KBM-7 (cell line): ENCODE measurements at places on chromosomes 7 and 10.

DNA sequence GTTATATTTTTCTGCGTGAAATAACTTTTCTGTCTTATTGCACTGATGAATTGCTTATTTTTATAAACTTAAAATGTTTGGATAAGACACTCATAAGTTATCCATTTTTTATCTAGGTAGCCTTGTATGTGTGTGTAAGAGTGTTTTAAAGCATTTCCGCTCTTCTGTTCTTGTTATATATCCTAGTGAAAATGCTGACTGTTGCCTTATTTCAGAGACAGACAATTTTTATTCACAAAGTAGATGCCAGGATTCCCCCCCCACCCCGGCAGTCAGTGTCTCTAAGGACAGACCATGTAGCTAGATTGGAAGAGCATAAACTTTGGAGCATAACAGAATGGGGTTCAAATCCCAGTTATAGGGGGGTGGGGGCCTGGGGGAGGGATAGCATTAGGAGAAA lies 1.6 kb downstream of the SMC3 start:
- no peak for DNase-seq

DNA sequence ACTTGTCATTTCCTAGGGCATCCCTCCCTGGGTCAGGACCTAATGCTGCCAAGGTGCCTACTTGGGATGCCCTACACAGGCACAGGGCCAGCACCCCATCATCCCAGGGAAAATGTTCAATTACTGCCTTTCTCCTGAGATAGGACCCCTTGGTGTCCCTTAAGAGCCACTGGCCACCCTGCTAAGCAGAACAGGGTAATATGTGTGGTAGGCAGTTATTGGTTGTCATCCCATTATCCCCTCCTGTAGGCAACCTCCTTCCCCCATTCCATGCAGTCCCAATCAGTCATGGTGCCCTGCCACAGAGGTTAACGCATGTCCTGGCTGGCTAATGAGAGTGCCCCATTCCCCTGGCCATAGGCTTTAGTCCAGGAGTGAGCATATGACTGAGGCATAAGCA lies 53.2 kb downstream of the PRLHR start:
- DNase-seq: no peak

GRCh38 chr7:1925973-1926907 lies 256.2 kb downstream of the ELFN1 start:
- DNase-seq: peak; percentile 28

GRCh38 chr10:1643161-1643907 lies 94.0 kb downstream of the ADARB2 start:
- peak; percentile 5 for DNase-seq

DNA sequence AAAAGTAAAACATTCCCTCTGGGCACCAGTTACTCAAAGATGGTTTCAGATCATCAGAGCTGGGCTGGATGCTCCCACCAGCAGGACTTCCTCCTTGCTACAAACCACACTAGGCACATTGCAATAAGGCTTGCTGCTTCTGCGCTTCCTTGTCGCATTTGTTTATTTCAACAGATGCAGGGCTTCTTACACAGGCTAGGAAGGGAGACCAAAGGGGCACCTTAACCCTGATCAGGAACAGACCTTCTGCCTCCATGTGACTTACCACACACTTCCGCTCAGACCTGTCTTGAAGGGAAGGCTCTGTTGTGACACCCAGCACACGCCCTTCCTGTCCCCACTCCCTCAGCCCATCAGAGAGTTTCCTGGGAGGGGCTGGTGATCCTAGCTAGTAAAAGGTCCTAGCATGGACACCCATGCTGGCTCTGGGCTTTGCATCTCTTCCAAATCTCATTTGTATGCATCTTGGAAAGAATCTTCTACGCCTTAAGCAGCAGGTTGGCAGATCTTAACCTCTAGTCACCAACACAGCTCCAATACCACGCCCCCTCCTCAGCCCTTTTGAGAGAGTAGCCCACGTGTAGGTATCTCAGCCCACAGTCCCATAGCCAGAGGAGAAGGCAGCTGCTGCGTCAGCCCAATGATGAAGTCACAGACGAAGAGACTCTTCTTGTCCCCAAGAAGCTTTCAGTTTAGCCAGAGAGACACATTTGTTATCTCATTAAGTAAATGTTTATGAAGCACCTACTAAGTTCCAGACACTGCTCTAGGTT lies 47.1 kb upstream of the SVIL start:
- peak; percentile 92 for DNase-seq

- DNase-seq: no peak
Observed at GRCh38 chr7:2958416-2959102, 85.1 kb downstream of the CARD11 start.

- no peak for DNase-seq
Observed at GRCh38 chr7:96547371-96547811, 162.3 kb downstream of the SEM1 start.
